ENCODE measurements at places on chromosomes 5 and 9.
A peak's percentile ranks its signal among the peaks of the same experiment; 100 is the strongest.

DNA sequence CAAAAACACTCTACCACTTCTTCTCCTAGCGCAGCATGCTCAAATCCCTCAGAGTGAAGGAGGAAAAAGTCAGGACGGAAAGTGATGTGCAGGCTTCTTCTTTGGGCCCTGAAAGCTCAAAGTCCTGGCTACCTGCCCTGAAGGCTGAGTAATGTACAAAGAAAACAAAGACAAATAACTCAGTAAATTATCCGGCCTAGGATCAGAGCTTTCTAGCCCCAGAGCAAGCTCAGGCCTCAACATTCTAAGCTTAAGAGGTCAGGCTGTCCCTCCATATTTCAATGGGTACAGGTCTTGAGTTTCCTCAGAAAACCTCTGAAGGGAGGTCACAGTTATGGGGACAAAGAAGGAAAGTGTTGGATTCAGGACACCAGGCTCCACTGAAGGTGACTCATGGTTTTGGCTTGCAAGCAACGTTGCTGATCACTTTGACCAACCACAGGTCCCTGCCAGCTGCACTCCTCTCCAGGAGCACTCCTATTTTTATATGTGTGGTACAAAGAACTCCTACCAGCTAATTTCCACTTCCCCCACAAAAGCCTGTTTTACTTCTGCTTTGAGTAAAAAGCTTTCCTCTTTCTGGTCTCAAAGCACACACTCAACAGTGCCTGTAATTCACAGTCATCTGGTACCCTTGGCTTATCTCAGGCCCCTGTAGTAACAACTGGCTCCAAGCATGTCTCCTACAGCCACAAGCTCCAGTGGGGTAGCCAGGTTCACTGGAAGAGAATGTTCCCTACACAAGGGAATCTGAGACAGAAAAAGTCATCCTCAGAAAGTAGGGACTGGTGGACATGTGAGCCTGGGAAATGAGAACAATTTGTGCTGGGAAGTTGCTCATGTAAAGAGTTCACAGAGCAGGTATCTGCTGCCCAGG is 115.7 kb downstream of the UGCG start:
- DNase-seq, result no peak

DNA sequence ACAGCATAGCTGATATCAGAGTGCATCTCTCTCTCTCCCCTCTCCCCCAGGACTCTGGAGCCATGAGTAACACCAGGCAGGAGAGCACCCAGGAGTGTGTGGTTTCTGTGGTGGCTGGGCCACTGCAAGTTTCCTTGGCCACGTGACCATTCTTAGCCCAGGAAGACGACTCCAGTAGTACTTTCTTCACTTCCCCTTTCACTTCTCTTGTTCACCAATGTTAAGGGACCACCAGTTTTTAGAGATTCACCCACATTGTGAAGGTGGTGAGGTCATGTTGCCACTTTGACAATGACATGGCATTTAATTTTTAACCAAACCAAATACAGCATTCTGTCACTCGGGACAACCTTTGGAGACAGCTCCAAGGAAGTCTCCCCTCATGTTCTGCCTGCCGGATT is 17.9 kb upstream of the DAPK1 start:
- DNase-seq, result no peak

DNA sequence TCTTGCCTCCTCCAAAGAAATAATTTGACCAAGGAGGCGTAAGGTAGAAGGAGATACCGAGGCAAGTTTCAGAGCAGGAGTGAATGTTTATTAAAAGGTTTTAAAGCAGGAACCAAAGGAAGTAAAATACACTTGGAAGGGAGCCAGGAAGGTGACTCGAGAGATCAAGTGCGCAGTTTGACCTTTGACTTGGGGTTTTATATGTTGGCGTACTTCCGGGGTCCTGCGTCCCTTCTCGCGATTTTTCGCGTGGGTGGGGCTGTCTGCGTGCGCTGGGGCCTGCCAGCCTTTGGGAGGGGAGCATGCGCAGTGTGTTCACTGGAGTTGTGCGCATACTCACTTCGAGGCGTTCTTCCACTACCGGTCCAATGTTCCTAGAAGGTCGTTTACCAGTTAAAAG is 166.0 kb upstream of the IRX2 start:
- DNase-seq, result no peak

GRCh38 chr5:112971276-112971675 is 5.3 kb upstream of the DCP2 start:
- no peak for DNase-seq

- no peak for DNase-seq
Measured at GRCh38 chr5:60161340-60161934, 267.9 kb upstream of the PDE4D start.

DNA sequence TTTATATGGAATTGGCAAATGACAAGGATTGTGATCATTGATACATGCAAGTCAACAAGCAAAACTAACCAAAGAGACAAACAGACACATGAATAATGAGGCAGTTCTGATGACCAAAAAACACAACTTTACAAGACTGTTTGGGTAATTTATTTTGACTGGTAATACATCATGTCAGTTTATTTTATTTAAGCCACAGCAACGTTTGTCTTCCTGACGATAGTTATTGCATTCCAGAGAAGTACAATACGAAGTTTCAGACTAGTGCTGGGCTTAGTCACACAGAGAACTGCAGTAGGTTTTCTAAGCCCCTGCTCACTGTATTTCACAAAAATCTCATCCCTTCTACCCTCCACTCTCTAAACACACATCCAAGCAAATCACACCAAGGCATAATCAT is 514.2 kb downstream of the RAB3C start:
- DNase-seq, result no peak

DNA sequence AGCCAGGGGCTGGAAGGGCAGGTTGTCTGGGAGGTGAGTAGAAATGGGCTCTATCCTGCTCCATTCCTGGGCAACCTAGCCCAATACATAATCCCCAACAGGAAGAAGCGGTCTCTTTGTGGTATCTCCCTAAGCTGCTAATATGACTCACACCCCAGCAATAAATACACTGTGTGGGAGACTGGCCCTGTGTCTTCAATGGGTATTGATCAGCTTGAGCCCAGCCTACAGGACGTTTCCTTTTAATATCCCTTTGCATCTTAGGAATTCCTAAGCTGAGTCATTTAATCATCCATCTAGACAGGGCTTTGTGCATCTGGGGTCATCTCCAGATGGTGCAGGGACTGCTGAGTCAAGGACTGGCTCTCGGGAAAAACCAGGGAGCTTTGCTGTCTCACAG is 207.0 kb upstream of the PANK3 start:
- DNase-seq, result no peak

GRCh38 chr9:133143639-133144141 is 20.0 kb downstream of the GBGT1 start:
- DNase-seq, result no peak

DNA sequence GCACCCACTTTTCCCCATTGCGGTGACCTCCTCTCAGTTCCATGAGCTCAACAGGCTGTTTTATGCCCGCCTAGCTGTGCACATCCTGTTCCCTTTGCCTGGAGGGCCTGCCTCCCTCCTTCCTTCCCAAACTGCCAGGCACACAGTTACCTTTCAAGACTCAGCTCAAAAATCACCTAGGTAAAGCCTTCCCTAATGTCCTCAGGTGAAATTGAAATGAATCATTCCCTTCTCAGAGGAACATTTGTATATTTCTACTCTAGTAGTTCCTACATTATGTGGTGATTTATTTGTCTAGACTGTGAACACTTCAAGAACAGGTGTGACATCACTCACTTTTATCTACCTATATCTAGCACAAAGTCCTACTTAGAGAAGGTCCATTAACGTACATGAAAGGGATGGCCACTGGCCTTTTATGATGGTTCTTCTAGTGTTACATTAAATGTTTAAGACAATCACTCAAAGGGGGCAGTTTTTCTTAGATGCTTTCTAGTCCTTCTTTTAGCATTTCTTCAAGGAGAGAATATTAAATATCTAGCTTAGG is 103.5 kb upstream of the EQTN start:
- DNase-seq, result no peak

DNA sequence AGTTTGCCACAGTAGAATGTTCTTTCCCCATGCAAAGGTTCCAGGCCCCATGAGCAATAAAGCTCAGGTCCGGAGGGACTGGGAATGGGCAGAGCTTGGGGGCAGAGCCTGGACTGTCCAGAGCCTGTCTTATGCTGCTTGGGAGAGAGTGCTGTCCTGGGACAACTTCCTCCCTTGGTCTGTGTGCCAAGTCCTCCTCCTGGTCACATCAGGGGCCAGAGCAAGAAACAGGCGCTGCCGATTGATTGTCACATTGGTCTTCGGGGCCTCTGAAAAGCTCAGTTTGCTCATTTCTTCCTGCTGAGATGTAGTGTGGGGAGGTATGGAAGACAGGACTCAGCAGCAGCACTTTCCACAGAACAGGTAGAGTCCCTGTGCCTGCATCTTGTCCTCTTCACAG is 54.0 kb upstream of the FCN1 start:
- DNase-seq, result no peak

GRCh38 chr5:16784843-16785791 is 151.0 kb downstream of the MYO10 start:
- no peak for DNase-seq

DNA sequence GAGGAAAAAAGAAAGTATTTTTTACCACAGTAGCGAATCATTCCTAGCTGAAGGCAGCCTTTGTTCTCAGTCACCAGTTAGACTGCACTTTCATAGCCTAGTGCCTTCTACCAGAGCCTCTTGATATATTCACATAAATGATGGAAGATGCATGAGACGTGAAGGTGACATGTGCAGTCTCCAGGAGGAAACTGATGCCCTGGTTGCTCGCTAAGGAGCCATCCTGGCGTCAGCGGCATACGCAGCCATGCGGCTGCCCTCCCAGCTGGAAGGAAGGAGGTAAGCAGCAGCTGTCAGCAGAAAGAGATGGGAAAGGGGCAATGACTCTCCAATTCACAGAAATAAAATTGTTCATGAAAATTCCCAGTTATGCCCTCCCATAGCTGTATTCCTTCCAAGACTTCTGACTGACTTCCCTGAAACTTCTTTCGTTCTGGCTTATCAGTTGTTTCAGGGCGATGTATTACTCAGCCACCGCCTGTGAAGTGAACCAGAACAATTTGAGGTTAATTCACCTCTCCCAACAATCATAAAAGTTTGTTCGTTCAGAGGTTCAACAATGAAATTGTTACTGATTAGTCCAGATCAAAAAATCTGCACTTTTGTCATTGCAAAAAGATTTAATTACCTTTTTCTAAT is 331.2 kb downstream of the NR2F1-AS1 start:
- no peak for DNase-seq

GRCh38 chr9:13332571-13332970 is 53.1 kb upstream of the MPDZ start:
- DNase-seq, result no peak

DNA sequence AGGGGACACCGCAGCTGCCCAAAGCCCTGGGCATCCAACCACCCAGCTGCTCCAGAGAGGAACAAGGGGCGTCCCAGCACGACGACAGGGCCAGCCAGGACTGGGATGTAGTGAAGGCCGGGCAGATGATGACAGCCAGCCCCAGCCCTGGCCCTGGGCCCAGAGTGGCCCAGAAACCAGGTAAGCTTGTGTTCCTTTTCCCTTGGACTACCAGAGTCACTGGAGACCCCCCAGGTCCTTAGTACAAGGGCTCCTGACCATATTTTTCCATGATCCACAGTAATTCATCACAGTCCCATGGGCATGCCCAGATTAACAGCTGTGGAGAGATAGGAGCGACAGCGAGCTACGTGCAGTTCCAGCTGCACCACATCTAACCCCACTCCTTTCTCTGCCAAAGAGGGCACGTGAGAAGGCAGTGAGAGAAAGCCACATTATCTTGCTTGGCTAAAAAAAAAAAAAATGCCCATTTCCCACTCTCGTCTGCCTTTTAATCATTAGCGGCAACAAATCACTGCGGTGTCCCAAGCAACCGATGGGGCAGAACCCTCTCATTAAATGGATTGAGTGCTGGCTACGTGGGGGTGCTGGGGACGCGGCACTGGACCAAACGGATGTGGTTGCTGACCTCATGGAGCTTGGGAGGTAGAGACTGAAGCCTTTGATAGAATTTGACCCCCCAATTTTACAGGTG is 21.7 kb upstream of the SYNPO start:
- DNase-seq, result no peak

DNA sequence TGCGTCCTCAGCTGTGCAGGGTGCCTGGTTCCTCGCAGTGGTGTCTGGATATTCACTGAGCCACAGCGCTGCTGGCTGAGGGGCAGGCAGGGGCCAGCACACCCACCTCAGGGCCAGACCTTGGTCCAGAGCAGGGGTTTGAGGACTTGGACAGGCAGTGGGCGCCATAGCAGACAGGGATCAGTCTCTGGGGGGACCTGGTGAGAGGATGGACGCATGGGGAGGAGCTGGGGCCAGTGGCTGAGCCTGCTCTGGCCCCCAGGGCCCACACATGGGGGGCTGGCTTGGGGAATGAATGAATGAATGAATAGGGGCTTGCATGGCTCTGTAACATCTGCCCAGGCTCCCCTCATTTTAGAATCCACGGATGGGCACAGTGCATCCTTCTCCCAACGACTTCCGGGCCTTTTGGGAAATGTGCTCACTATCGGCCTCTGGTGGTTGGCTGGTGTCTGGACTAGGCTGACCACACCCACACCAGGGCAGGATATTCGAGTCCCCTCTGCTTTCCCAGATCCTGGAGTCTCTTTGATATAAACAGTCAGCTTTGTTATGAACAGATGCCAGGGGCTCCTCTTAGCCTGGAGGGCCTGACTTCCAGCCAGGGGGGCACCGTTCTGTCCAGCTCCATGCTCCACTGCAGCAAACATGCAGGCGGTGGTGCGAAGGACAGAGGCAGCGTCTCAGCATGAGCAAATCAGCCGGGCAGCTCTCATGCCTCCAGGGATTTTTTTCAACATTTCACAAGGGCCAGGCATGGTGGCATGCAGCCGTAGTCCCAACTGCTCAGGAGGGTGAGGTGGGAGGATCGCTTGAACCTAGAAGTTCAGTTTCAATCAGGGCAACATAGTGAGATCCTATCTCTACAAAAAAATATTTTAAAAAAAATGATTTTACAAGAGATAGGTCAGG is 62.6 kb downstream of the NEK6 start:
- DNase-seq, result peak; percentile 9

GRCh38 chr5:133996683-133997252 is 8.0 kb downstream of the VDAC1 start:
- DNase-seq, result no peak

GRCh38 chr5:172097356-172097755 is 90.7 kb downstream of the STK10 start:
- no peak for DNase-seq

GRCh38 chr9:93577078-93577974 is 942 bp downstream of the PHF2 start:
- no peak for DNase-seq

DNA sequence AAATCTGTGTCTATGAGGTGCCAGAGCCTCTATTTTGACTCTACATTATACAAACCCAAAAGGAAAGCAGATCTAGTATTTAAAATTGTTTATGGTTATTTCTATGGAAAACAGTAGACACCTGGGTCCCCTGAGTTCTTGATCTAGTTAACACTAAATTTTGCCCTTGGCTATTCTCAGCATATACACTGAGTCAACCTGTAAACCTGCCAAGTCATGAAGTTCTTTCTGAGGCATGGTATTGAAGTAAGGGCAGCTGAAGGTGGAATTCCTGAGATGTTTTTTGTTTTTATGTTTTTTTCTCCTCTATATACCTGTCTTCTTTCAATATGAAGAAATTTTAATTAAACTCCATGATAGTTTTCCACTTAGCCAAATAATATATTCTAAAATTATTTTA is 120.2 kb downstream of the PDE4D start:
- DNase-seq, result no peak

Measured in activated T-cell treated with anti-CD3 and anti-CD28 coated beads for 4 hours (primary cell).